Right atrium auricular region (tissue), 2 donors: ENCODE measurements at places on chromosomes 1 and 21.

DNA sequence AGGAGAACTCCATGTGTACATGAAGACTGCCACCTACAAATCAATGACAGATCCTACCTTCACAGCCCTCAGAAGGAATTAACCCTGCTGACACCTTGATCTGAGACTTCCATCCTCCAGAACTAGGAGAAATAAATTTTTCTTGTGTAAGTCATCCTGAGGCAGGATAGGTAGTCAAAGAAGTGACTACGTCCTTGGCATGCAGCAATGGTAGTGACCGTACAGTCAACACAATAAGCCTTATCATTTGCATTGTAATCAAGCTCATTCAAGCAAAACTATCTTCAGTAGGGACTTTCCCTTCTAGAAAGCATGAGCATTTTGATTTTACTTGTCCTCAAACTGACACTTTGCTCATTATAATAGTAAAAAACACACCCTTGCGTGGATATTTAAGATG, 64.0 kb upstream of the KCNK1 start:
- no peak for DNase-seq

GRCh38 chr1:33346927-33347649, 26.2 kb upstream of the A3GALT2 start:
- peak; percentile 89 for DNase-seq

DNA sequence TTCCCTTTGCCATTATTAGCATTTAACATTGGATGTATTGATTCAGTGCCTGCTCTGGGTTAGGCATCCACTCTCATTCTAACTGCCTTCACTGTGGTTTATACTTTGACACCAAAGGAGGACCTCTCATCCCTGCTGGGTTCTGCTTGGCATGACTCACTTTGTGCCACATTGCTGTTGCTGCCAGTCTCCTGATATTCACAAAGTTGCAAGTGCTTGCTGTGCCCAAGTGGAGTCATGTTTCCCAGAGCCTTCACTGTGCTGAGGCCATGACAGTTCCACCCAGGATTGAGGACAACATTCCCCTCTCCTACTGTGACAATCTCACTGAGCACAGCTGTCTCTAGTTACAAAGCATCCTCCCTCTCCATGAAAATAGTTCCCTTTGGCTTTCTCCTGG, 519.9 kb upstream of the USP24 start:
- no peak for DNase-seq

GRCh38 chr1:179143322-179143721, 61.5 kb downstream of the TOR3A start:
- no peak for DNase-seq

- no peak for DNase-seq
These were observed 1.4 kb downstream of the NUCKS1 start for GRCh38 chr1:205748403-205749233.

DNA sequence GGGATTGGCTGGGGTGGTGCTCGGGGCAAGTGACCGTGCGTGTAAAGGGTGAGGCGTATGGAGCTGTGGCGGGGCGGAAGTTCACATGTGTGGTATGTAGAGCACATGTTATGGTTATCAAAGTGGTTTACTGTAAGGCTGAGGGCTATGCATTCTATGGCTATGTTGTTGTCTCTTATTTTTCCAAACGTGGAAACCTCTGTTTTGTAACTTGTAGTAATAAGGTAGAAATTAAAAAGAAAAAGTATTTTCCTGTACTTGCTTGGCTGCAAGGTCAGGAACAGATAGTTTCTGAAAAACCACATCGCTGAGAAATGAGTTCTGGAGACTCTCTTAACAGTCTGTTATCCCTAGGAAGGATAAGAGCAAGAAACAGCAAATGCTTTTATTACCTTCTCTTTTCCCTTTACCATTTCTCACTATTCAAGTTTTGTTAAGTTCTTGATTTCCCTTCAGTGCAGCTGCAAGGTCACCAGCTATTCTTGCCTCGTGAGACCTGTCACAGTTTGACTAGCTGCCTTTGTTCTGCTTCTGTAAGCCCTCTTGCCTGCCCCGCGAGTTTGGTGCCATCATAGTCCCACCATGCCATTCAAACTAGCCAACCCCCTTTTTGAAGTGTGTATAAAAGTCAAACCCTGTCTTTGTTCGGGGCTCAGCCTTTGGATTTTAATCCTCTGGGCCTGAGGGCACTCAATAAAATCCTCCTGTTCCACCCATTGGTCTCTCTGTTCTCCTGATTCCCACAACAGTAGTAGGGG, 9.5 kb downstream of the RNU1-2 start:
- DNase-seq: no peak

- no peak for DNase-seq
These were observed 196.7 kb upstream of the DAB1 start for GRCh38 chr1:57620605-57621004.

DNA sequence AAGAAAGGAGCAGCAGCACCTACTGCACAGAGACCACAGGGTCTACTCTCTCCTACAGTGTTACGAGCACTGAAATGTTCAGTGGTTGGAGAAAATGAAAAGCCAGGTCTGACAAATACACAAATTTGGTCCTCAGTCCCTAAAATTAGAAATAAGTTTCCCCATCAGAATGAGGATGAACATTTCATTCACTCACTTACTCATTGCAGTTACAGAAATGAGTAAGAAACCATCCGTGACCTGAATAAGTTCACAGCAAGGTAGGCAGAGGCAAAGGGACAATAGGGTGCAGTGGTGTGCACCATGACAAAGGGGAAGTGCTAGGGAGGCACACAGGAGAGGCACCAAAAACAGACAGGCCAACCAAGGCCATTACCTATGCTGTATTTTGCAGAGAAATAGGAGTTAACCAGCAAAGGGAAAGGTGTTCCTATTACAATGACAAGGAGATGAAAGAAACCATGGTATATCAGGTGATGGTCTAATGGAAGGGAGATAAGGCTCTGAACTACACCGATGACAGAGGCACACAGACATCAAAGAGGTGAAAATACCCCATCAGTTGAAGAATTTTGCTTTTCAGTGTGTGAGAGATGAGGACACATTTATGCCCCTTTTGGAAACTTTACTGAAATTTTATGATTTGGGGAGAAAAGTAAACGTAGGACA, 29.4 kb downstream of the VAV3 start:
- no peak for DNase-seq

DNA sequence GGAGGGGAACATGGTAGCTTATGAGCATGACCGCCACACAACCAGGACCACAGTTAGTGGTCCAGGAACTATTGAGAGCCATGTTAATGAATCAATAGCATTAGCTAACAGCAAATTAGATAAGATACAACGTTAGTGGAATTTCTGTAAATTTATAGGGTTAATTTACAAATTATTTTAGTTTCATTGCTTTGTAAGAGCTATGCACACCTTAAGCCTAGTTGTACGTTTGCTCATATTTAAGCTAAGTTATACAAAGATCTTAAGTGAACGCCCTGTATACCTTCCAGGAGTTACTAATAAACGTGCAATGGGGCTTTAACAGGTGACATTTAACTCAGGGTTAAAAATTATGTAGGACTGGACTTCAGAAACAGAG, 749 bp downstream of the EXOSC10 start:
- DNase-seq: no peak

- no peak for DNase-seq
These were observed 116.9 kb downstream of the BEND5 start for GRCh38 chr1:48659801-48660200.

- DNase-seq: no peak
These were observed 3.8 kb downstream of the LDLRAD2 start for GRCh38 chr1:21815724-21816321.

DNA sequence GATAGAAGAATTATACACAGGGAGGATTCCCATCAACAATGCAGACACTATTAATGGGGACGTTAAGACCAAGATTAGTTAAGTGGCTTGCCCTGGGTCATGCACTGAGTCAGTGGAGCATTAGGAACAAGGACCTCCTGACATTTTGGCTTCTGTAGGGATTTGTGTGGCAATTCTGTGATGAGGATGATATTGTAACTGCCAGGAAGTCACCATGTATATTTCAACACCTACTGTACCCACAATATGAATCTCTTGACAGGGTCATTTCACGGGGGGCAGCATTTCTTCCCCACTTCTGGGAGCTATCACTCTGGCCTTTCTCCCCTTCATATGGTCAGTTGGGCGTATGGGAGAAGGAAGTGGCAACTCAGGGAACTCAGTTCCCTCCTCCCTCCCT, 134.9 kb downstream of the RUNX1 start:
- no peak for DNase-seq

- no peak for DNase-seq
These were observed 20.4 kb upstream of the WARS2 start for GRCh38 chr1:119160866-119161265.

GRCh38 chr1:118990513-118991152, 2.5 kb upstream of the TBX15 start:
- no peak for DNase-seq

- no peak for DNase-seq
These were observed 698 bp upstream of the SLC22A15 start for GRCh38 chr1:115975569-115976061.

- no peak for DNase-seq
These were observed 14.8 kb upstream of the METTL18 start for GRCh38 chr1:169809370-169810095.

DNA sequence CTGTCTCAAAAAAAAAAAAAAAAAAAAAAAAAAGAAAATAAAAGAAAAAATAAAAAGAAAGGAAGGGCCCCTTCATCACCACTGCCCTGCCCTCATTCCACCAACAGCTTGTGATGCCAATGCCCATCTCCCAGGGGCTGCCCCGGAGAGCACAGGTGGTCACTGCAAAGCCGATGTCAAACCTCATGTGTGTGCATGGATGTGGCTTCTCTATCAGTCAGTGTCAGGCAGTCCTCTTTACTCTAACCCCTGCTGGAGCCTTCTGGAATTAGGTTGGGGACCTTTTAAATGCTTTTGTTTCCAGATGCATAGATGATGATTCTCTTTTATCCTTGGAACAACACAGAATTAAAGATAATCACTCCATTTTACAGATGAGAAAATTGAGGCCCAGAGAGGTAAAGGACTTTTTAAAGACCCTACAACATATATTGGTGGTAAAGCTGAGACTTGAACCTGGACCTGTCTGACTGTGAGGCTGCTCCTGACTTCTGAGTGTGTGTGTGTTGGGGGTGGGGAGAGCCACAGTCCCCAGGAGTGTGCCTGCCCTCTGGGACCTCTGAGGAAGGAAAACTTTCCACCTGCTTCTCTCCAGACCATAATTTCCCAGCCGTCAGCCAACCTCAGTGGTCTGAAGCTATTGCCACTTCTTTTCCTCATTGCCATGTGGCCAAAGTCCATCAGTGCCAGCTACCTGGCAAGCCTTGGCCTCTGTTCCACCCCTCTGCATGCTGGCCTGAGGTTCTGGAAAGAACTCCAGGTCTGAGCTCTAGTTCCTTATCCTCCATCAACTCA, 3.0 kb upstream of the TMEM54 start:
- DNase-seq: no peak

DNA sequence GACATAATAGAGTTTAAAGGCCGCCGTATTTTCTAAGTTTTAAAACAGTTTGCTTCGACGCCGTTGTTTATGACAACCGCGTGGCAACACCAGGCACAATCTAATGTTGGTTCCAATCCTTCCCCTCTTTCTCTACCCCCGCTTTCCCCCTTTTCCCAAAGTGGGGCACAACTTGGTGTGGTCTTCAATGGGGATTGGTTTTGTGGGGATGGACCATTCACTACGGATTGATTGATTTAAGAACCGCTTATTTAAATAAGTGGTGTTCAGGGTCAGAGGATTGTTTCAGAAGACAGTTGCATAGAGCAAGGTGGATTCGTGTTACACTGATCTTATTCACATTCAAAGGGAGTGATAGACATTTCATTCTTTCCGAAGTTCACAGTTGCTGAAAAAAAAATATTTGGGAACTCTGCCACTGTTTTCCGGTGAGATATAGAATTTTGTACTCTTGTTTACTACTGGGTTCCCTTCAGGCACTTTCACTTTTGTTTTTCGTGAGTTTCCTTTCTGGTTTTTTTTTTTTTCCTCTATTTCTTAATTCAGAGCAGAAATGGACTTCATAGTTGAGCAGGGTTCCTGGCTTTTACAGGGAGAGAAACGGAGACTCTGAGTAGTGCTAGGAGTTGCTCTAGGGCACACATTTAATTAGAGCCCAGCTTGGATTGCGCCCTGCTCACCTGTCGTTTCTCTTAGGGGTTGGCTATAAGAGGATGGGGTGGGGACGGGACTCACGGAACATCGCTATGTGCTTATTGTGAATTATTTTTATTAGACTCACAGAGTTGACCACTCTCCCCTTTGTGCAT, 79.6 kb upstream of the AK4 start:
- DNase-seq: no peak

- no peak for DNase-seq
These were observed at the start of gene GNG12 for GRCh38 chr1:67832737-67833601. GNG12 (minus strand) TSS chr1:67833467; CDS start chr1:67707686, 125,781 bp downstream.

- DNase-seq: no peak
These were observed 38.3 kb downstream of the NEXN start for GRCh38 chr1:77926561-77927357.

DNA sequence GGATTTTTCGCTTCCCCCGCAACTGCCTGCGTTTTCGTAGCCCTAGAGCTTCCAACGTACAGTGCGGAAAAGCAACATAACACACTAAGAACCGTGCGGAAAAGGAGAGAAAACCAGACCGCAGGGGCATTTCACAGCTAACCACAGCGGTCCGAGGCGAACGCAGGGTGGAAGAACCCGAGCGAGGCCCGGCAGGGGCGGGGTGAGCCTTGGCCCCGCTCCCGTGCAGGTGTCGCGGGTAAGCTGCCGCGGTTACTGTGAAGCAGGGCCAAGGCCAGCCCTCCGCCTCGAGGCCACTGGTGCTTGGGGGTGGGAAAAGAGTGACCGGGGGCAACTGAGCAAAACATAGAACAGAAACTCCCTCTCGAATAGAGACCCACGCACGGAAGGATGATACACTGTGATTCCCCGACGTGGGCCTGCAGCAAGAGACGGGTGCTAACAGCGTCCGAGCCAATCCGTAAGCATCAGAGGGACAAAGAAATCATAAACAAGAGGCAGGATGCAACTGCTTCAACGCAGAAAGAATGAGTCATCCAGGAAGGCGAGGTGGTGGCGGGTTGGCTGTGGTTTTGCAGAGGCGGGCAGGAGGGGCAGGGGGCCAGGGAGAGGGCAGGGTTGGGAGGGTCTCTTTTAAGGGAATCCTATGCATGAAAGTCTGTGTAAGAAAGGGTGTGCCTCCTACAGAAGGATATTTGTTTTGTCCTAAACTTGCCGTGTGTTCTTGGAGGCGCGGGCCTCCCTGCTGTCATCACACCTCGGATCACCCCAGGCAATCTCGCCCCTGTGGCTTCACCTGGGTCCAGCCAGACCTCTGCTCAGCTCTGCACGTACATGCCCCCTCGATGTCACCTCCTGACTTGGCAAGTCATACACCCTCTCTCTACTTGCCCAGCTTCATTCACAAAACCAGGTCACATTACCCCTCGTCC, 7.3 kb downstream of the GNG4 start:
- DNase-seq: no peak

DNA sequence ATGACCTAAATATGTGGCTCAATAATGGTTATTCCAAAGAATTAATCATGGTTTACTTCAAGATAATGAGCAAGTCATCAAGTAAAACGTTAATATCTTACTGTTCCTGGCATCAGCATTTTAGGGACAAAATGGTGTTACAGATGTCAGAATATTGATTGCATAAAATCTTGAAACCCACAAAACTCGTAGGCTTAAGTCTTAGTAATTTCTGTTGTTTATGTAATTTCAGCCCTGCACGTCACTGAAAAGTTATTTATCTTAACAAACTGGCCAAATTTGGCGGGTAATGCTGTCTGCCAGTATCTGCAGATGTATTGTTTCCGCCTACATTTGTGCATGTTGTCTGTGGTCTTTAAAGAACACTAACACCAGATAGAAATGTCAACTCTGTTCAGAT, 25.8 kb downstream of the CDC7 start:
- DNase-seq: no peak

GRCh38 chr1:56106531-56107274, 472.7 kb downstream of the PLPP3 start:
- no peak for DNase-seq

- no peak for DNase-seq
These were observed 5.4 kb downstream of the GLUL start for GRCh38 chr1:182385885-182386853.
